SHP77 treated with DMSO at 0.1 percent for 48 hours (cell line): ENCODE measurements at places on chromosomes 4 and X.
A peak's percentile ranks its signal among the peaks of the same experiment; 100 is the strongest.

- DNase-seq, result no peak
Observed at GRCh38 chr4:140131675-140132229, 22.2 kb downstream of the MAML3 start.

DNA sequence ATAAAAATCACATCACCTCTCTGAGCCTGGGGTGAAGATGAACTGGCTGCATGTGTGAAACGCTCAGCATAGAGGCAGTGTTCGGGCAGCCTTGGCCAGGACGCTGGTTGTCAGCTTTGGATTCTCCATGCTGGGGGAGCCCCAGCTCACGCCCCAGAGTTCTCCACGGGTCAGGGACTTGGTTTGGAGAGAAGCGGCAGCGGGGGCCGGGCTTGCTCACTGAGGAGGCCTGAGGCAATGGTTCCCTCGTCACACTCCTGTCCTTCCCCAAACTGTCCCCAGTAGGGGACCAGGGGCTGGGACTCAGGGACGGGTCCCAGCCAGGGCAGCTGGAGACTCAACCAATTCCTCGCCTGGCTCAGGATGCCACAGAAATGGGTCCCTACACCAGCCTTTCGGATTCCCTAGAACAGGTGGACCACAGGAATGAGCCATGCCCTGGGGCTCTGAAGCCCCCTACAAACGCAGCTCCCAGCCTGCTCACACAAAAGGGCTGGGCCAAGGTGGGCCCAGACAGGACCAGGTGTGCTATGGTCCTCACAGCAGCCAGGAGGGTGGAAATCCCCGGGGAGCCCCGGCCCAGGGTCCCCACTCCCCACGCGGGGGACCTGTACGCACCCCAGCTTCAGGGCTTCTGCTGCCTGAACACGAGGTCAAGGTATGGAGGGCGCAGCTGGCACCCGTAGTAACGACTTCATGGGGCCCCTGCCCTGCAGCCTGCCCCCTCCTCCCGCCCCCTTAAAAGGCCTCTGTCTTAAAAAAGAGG, 1.4 kb downstream of the MXD4 start:
- DNase-seq, result no peak

DNA sequence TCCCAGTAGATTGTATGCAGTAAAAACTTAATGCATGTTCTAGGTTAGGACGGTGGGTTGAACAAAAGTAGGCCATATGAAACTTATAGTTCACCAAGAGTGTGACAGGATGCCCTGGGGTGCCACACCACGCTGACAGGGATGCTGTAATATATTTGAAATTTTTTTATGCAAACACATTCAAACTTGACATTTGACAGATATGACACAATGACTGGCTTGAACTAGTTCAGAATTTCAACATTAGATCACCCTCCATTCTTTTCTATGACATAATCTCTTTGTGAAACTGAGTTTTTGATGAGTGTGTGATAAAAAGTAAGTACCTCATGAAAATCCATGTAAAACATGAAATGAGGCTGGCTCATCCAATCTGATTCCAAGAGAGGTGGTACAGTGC, 198.4 kb downstream of the PALLD start:
- no peak for DNase-seq

- DNase-seq, result no peak
Observed at GRCh38 chrX:135327299-135327698, 18.0 kb downstream of the ETDC start.

GRCh38 chrX:107146670-107147069, 28.0 kb upstream of the RBM41 start:
- DNase-seq, result no peak

- no peak for DNase-seq
Observed at GRCh38 chr4:40570348-40571077, 59.2 kb downstream of the RBM47 start.

- DNase-seq, result peak; percentile 74
Observed at GRCh38 chrX:53089224-53089842, 4.6 kb upstream of the KANTR start.

- DNase-seq, result no peak
Observed at GRCh38 chr4:109172301-109172700, 130.2 kb downstream of the COL25A1 start.

DNA sequence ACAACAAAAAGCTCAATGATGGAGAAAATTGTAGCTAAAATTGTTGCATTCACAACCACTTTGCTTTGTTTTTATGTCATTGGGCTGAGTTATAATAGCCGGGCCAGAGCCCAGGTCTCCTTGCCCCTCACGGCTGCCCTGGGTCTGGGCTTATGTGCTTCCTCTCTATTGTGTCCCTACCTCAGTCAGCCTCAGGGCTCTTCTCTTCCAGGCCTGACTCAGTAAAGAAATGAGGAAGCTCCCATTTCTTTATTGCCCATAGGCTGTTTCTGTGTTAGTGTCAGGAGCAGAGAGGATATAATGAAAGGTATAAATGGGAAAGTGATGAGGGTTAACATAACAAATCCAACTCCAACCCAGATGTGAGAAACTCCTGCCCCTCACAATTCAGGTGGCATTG, 18.0 kb downstream of the BST1 start:
- no peak for DNase-seq

DNA sequence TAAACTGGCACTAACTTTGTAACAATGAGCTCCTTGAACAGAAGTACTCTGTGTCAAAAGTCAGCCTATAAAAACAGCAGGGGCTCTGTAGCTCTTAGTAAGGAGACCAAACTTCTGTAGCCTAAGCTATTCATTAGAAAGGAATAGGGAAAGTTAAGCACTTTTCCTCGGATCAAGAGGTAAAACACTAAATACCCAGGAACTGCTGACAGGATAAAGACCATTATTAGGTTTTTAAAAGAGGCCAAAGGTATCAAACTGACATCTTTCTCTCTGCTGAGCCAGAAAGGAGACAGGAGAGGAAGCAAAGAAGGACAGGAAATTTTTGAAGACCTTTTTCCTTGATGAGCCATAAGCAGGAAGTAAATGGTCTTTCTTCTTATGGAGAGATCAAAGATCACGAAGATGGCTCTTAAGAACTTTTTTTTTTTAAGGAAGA, 31.9 kb downstream of the ANAPC10 start:
- no peak for DNase-seq

- DNase-seq, result no peak
Observed at GRCh38 chr4:7359400-7360062, 75.2 kb downstream of the PSAPL1 start.

DNA sequence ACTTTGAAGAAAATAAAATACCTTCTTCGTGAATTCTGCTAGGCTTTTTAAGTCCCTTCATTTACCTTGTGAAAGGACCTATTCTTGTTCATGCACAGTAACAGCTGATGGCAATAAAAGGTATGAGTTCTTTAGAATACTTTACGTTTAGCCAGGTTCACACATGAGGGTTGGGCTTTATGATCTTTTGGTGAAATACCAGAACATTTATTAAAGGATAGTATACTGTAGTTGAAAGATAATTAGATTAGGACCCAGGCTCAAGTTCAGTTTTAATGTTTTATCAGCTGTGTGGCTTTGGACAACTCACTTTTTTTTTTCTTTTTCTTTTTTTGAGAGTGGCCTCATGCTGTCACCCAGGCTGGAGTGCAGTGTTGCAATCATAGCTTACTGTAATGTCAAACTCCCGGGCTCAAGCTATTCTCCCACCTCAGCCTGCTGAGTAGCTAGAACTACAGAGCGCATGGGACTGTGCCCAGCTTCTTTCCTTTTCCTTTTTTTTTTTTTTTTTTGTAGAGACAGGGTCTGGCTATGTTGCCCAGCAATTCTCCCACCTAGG, 28.2 kb upstream of the NEIL3 start:
- no peak for DNase-seq
